ENCODE measurements at places on chromosomes 7 and 10. TPM values are rescaled to one million over a fixed set of nuclear protein-coding genes. Genes with fewer than 3 reads are reported as not detected.

DNA sequence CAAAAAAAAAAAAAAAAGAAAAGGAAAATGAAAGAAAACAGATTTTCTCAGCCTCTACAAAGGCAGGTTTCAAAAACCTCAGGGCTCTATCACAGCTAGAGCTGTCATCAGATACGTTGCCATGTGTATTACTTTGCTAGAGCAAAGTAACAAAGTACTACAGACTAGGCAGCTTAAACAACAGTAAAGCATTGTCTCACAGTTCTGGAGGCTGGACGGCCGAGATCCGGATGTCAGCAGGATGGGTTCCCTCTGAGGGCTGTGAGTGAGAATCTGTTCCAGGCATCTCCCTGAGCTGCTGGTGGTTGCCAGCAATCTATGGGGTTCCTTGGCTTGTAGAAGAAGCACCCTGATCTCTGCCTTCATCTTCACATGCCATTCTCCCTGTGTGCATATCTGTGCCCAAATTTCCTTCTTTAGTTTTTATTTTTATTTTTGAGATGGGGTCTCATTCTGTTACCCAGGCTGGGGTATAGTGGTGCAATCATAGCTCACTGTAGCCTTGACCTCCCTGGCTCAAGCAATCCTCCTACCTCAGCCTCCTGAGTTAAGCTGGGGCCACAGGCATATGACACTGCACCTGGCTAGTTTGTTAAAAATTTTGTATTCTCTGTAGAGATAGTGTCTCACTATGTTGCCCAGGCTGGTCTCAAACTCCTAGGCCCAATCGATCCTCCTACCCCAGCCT is 48.9 kb upstream of the KDM7A start:
- no peak for DNase-seq

GRCh38 chr10:67803588-67804394 is 34.2 kb downstream of the DNAJC12 start:
- no peak for DNase-seq

- DNase-seq = no peak
These were observed 535.6 kb upstream of the GHITM start for GRCh38 chr10:83603708-83604107.

DNA sequence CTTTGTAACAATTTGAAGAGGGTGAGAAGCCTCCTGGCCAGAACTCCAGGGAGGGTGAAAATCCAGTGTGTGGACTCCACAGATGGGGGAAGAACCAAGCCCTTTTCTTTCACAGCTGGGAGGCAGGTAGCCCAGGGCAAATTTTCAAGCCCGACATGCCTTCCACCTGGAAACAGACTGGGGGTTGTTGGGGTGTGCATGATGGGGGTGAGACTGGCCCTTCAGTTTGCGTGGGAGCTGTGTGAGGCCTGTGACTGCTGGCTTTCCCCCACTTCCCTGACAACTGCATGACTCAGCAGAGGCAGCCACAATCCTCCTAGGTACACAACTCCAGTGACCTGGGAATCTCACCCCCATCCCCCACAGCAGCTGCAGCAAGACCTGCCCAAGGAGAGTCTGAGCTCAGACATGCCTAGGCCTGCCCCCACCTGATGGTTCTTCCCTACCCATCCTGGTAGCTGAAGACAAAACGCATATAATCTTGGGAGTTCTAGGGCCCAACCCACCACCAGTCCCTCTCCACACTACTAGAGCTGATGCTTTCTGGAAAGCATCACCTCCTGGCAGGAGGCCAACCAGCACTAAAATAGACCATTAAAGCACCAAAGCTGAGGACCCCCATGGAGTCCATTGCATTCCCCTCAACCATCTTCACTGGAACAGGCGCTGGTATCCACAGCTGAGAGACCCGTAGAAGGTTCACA is 445.4 kb downstream of the TFEC start:
- DNase-seq = no peak

GRCh38 chr7:91379991-91380390 is 115.8 kb downstream of the FZD1 start:
- no peak for DNase-seq

Gene CACNA2D1
- 8.2 TPM for total RNA-seq

DNA sequence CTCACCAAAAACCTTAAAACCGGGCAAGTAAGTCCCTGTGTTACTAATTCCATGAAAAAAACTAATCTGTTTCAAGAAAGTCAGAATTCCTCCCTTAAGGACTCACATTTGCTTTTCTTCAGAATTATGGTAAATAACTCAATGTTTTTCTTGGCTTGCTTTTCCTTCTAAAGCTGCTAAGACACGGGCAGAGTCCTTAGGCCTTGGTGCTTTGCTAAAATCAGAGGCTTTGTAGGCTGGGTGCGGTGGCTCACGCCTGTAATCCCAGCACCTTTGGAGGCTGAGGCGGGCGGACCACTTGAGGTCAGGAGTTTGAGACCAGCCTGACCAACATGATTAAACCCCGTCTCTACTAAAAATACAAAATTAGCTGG is 32.0 kb downstream of the GNA12 start:
- no peak for DNase-seq

Gene SMO
- total RNA-seq = 1.8 TPM

GRCh38 chr7:3204526-3204925 is 96.5 kb upstream of the SDK1 start:
- no peak for DNase-seq

GRCh38 chr10:13949844-13950542 is 363.2 kb downstream of the PRPF18 start:
- DNase-seq = no peak

Gene PIK3CG
- 11.5 TPM for total RNA-seq

Gene KCNIP2
- total RNA-seq = 4.9 TPM

GRCh38 chr7:151064454-151064853 is 5.1 kb downstream of the SLC4A2 start:
- no peak for DNase-seq

GRCh38 chr10:49518982-49519578 is 19.8 kb downstream of the ERCC6 start:
- DNase-seq = no peak

Gene EMX2
- not detected for total RNA-seq

- DNase-seq = no peak
These were observed 87.8 kb downstream of the LCOR start for GRCh38 chr10:96919785-96920430.

GRCh38 chr10:2882628-2883027 is 184.7 kb upstream of the PFKP start:
- DNase-seq = no peak

- no peak for DNase-seq
These were observed 49.2 kb upstream of the FAM133B start for GRCh38 chr7:92639213-92639896.

DNA sequence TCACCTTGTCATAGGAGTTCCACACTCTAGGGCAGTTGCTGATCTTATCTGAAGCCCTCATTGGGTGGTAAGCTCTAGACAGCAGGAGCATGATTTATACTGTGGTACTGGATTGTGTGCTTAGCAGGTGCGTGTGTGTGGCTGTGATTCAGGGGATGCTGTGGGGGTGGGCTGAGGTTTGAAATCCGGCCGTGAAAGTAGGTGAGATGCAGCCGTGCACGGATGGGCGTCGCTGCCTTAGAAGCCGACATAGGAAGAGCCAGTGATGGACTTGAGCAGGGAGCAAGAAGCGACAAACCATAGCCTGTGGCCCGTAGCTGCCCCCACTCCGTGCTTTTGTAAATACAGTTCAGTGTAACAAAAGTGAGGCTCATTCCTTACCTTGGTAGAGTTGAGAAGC is 38.2 kb downstream of the PROSER2 start:
- DNase-seq = no peak

- DNase-seq = no peak
These were observed 18.0 kb downstream of the STX1A start for GRCh38 chr7:73701357-73701995.

Gene FAM13C
- 47.9 TPM for total RNA-seq

DNA sequence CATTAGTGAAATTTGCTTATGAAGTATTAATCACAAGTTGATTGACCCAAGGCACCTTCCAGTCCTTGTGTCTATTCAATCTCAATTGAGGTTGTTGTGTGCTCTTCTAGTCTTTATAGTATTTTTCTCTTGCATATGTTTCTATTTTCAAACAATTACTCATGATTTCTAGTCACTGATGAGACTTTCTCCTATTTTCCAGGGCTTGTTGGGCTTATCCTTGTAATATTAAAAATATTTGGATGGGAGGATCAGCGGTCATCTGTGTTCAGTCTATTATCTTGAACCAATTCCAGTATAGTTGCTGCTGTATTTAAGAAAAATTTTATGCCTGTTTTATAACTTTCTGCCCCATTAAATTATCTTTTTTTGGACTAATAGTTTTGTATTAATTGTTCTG is 154.4 kb downstream of the PTEN start:
- no peak for DNase-seq

Gene TRIP6
- 8.8 TPM for total RNA-seq

DNA sequence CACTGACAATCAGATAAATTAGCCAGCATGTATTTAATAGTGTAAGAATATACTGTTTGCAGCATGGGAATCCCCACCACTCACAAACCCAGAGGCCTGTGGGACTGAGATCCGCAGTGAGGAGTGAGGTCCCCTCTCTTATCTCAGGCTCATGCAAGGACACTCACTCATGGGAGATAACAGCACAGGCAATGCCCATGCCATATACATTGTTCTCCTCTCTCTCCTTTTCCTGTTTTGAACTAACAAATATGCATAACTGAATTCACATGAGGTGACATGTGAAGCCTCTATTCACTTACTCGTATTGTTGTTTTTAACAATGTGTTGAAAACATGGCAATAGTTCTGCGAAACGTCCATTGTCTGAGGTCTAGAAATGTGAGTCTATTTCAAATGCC is 230.5 kb downstream of the ARHGAP21 start:
- DNase-seq = no peak

DNA sequence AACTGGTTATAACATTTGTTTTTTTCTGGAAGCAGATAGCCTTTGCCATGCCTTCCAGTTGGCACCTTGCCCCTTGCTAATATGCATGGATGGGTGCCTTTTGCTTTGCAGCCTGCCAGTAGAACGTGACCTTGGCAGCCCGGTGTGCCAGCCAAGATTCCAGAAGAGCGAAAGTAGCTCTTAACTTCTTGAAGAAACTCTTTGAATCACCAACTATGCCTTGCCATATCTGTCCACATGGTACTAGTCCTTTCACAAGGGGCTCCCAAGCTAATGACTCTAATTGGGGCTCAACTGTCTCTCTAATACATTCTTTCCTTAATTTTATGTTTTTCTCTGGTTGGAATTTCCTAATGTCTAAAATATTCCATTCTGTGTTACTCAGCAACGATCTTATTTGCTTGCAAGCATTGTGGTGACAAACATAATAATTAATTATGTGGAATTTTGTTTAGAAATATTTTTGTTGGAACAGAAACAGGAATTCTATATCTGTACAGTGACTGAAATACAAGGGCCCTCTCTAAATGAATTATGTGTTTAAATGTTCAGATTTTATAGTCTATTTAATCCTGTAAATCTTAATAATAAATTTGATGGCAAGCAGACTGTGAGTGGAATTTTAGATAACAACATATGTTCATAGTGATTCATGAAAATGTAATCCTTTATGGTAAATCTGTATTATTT is 45.8 kb downstream of the HDAC9 start:
- DNase-seq = no peak

Gene MMP21
- total RNA-seq = 1.2 TPM

GRCh38 chr7:141441837-141442627 is 109.2 kb upstream of the AGK start:
- no peak for DNase-seq

- DNase-seq = no peak
These were observed 70.6 kb downstream of the MALRD1 start for GRCh38 chr10:19119191-19119590.

Gene CFAP69
- 11.9 TPM for total RNA-seq

DNA sequence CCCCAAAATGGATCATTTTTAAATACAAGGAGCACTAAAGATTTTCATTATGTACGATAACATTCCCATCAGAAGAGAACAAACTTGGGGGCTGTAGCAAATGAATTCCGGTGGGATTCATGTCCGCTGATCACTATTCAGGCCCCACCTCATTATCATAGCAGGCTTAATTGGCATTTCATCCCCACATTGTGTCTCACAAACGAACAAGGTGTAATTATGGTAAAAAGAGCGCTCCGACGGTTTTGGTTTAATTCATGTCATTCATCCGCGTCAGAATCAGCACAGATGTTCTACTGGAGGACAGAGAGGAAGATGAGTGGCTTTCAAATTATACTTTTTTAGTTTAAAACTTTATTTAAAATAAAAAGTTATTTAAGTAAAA is 124.7 kb downstream of the MAD1L1 start:
- no peak for DNase-seq

Gene SPDYE9
- not detected for total RNA-seq

- no peak for DNase-seq
These were observed 286.6 kb downstream of the SEMA3D start for GRCh38 chr7:84900215-84900614.

- no peak for DNase-seq
These were observed 23.4 kb downstream of the CAMK2G start for GRCh38 chr10:73850863-73851461.
